D721Med (cell line): ENCODE measurements at places on chromosomes 7 and 10.

DNA sequence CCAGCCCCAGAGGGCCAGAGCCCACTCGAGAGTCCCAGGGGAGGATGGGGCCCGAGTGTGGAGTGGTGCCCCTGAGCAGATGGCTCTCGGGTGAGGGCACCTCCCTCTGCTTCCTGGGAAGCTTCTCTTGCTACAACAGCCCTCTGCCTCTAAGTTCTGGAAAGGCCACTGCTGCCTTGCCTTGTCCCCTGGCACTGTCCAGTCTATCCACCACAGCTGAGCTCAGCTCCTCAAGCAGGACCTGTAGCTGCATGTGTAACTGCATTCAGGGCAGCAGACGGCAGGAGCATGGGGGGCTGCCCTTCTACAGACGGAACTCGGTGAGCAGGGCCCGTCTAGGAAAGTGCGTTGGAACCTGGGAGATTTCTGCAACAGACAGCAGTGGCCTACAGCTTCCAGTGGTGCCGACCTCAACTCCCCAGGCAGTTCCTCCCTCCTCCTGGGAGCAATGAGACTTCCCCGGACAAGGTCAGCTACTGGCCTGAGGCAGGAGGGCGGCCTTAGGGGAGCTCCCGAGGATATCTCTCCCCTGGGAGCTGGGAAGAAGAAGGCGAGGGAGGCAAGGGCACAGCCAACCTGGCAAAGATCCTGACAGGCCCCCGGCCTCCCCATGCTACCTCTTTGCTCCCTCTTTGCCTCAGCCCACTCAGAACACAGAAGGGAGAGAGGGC is 88.5 kb downstream of the DLG5 start:
- DNase-seq: no peak

DNA sequence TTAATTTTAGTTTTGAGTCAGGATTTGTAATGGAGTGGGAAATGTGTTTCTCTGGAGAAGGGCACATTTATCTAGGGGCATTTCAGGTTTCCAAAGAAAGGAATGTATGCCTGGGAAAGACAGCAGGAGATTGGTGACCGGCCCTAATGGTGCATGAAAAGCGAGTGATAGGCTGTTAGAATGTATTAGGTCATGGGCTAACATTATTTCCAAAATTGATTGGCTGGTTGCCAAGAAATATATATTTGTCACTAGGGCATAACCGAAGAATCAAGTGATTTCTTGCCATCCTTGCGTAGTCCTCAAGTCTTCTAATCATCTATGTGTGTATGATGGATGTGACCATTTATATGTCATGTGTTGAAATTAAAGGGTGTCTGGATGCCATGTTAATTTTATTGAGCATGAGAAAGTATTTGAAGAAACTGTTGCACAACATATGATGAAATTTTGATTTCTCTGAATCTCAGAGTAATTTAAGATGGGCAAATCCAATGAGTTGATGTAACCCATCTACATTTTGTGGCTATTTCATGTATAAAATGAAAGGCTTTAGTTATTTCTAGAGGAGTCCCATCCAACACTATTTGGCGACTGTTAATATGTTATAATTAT is 248.4 kb downstream of the BMPER start:
- DNase-seq: no peak

DNA sequence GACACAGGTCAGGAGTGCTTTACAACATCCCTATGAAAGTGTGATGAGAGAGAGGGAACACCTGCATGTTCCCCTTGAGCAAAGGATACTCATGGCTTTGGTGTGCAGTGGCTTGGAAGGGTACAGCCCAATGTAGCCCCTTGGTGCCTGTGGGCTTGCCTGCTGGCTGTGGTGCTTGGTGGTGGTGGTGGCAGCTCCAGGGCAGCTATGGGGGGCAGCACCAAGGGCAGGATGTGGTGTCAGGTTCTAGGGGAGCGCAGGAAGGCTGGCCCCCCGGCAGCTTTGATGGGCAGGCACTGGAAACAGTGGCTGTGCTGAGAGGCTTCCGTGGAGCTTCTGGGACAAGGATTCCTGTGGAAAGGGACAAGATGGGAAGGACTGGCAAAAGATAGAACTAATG is 464.0 kb upstream of the ZMIZ1 start:
- no peak for DNase-seq

- no peak for DNase-seq
Measured at GRCh38 chr7:116829493-116829892, 32.9 kb upstream of the CAPZA2 start.

DNA sequence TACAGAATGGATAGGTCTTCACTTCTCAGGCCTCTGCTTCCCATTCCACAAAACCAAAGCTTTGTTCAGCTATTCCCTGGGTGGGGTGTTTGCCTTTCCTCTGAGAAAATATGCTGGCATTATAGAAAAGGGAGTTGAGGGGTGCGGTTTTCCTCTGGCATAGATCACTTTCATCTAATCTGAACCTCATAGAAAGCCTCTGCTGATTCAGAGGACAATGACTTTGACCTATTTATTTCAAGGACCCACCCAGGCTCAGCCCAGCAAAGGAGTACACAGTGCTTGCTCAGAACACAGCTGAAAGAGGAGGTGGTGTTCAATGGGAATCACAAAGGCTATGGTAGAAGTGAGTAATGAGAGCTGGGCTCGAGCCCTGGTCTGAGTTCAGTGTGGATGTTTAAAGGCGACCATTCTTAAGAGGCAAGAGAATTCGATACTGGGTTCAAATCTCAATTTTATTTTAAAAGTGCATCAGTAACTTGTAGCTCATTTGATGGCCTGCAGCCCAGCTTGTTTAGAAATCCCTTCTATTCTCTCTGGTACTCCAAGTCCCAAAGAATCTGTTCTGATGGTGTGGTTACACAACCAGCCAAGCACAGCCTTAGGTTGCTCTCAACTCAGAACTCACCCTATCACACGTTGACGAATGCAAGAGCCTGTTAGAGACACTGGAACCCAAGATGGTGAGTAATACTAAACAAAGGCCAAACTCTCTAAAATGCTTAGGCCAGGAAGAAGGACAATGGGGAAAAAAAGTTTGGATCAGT is 1012.8 kb downstream of the LRMDA start:
- no peak for DNase-seq

GRCh38 chr7:69751026-69751425 is 152.8 kb downstream of the AUTS2 start:
- no peak for DNase-seq

DNA sequence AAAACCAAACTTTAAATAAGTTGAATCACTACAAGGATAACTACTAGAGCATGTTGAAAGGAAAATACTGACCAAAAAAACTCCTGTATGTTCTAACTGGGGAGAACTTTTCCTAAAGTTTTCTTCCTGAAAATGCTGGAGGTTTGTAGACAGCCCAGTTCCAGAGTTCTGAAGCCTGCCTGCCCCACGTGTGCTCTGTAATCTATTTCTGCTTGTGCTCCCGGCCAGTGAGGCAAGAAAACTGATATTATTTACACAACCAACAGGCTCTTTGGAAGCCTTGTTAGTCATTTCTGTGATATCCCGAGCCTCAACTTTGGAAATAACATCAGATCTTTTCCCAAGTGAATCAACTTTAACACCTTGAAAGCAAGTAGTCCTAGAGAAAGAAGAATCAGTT is 46.7 kb downstream of the ZFAND4 start:
- DNase-seq: no peak

- DNase-seq: no peak
Measured at GRCh38 chr7:148084138-148084537, 506.4 kb upstream of the C7orf33 start.

- DNase-seq: peak; percentile 83
Measured at GRCh38 chr10:3197348-3198003, 24.9 kb upstream of the PITRM1 start.

- DNase-seq: no peak
Measured at GRCh38 chr10:18334116-18334867, 194.1 kb downstream of the CACNB2 start.

DNA sequence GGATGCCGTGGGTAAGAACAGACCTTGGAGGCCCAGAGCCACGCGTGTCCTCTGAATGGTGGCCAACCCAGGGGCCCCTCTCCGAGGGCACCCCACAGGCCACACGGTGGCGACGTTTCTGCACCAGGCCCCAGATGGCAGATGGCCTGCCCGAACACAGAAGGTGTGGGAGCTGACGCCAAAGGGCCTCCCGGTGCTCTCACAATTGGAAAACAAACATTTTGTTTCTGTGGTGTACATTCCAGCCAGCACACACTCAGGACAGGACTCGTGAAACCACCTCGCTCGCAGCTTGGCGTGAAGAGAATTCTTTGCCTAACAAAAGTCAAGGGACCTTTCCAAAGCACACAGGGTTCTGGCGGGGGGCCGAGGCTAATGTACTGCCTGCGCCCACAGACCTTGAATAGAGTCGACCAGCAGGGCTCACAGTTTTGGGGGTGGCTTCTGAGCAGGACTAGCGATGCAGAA is 112.1 kb downstream of the FAM53B start:
- no peak for DNase-seq

- peak; percentile 41 for DNase-seq
Measured at GRCh38 chr7:54932818-54933543, 85.8 kb upstream of the EGFR start.

- DNase-seq: no peak
Measured at GRCh38 chr10:33623669-33624068, 289.2 kb upstream of the NRP1 start.

DNA sequence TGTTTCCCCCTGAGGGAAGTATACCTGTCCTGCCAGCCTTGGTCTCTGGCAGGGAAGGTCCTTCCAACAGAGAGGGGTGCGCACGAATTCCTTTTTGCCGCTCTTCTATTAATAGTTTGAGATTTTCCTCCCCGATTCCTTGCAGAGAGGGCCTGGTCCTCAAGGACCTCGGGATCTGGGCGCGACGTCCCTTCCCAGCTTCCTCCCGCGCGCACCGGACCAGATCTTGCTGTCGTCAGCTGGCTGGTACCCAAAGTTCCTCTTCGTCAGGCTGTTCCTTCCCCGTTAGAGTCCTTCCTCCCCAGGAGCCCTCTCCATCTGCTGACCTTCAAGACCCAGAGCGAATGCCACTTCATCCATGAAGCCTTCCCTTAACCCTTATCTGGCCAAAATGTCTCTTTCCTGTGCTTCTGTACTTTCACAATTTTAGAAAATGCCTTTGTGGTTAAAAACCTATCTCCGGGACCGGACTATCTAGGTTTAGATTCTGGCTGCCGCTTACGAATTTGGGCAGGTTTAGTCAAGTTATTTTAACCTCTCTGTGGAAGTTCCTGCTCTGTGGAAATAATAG is 851 bp upstream of the GOT1 start:
- no peak for DNase-seq

DNA sequence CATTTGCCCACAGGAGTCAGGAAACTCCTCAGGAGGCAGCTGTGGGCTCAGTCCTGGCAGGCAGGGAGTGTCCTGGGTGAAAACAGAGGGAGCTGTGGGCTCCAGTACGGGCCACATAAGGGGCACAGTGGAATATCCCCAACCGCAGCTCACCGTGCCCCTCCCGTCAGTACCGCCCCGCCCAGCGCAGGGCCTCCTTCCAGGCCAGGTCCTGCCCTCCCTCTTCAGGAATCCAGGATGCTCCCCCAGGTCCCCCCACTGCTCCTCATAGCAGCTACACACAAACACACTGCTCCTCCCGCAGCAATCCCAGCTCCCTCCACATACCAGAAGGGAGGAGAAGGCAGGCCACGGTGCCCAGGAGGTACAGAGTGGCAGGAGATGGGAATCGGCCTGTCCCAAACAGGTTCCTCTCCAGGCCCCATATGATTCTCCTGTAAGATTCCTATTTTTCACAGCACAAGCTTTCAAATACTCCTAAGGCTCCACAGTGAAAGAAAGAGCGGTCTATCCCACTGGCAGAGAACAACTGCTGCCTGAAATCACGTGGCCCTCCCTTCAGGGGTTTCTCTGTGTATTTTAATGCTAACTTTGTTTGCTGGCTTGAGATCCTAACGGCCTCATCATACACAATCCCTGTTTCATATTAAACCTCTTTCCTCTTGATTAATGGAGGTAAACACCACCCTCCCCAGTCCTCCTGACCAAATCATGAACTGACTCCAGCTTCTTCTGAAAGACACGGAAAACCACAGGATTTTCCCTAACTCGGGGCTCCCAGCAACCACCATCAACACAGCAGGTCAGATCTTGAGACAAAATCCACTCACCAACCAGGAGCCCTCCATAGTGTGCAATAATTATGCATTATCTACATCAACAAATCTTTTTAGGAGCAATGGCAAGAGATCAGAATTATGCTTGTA is 178.7 kb downstream of the TNS3 start:
- DNase-seq: no peak

DNA sequence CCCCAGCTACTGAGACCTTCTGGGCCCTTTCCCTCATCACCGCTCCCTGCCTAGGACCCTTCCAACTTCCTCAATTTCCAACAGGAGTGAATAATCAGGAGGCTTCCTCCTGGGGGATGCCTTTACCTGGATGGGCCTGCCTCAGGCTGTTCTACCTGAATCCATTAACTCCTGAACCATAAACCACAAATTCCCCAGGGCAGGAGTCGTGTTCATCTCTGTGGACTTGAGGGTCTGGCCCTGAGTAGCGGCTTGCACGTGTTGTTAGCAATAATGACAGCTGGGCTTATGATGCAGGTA is 105.1 kb upstream of the GPR26 start:
- DNase-seq: no peak

DNA sequence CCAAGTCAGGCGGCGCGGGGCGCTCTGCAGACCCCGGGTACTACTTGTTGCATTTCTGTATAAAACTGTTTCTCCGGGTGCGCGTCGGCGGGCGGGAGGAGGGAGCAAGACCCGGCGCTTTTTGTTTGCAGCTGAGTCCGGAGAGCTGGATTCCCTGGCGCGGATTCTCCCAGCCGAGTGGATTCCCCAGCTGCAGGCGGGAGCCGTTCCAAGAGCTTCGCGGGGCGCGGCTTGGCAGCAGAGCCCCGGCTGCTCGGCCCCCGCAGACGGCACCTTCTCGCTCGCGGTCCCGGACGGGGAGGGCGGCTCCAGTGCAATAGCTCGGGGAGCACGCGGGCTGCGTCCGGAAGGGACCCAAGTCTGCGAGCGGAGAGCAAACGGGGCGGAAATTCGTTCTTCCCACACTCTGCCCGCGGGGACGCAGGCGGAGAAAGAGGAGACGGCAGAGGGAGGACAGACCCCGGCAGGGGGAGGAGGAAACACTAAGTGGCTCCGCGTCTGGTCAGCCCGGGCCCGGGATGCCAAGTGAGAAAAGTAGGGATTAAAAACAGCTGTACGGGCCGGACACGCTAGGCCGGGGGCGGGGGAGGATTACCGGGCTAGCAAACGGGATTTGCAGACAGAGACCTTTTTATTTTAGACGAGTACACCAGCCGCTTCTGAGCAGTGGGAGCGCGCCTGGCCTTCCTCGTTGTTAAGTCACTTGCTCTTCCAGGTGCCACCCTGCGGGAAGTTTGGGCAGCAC is at the start of gene TRIL:
TRIL (minus strand) TSS at position 96 of the 745 bp plus-strand sequence. CDS start 284 bp downstream, outside the sequence.
- no peak for DNase-seq

- DNase-seq: no peak
Measured at GRCh38 chr7:5170251-5170650, 19.8 kb upstream of the WIPI2 start.

GRCh38 chr7:148337995-148338747 is 252.4 kb upstream of the C7orf33 start:
- DNase-seq: no peak

- no peak for DNase-seq
Measured at GRCh38 chr10:14035506-14035905, 295.2 kb downstream of the FRMD4A start.
